Stimulated activated CD8-positive, alpha-beta memory T cell treated with anti-CD3 and anti-CD28 coated beads, Interleukin-15, amount 100 ng/mL, for 4 hours (primary cell): ENCODE measurements at places on chromosomes 7 and 10.

GRCh38 chr10:75593692-75594556, 162.5 kb downstream of the LRMDA start:
- DNase-seq: no peak

DNA sequence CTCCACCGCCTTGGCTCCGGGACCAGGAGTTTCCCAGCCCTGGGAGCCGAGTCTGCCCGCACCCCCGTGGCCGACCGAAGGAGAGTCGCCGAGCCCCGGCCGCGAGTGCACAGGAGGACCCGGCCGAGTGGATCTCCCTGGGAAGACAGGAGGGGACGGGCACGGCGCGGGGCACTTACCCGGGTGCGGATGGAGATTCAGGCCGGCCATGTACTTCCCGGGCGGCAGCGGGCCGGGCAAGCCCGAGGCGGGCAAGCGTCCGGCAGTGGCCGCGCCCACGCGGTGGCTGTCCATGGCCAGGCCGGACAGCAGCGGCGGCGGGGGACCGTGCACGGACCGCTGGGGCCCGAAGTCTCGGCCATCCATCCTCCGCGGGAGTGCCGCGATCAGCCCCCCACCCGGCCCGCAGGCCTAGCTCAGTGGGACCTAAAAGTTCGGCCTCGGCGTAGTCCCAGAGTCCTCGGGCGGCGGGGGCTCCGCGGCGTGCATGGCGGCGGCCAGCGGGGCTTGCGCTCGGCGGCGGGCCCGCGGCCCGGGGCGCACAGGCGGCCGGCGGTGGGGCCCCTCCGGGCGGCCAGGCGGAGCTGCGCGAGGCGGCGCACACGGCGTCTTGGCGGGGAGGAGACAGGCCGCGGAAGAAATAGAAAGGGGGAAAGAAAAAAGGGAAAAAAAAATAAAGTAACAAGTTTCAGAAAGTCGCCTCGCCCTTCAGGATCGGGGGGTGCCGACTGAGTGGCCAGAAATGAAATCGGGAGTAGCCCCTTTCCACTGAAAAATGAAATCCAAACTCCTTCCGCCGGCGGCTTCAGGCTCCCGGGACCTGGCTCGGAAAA, 2.5 kb downstream of the TNRC18 start:
- no peak for DNase-seq

DNA sequence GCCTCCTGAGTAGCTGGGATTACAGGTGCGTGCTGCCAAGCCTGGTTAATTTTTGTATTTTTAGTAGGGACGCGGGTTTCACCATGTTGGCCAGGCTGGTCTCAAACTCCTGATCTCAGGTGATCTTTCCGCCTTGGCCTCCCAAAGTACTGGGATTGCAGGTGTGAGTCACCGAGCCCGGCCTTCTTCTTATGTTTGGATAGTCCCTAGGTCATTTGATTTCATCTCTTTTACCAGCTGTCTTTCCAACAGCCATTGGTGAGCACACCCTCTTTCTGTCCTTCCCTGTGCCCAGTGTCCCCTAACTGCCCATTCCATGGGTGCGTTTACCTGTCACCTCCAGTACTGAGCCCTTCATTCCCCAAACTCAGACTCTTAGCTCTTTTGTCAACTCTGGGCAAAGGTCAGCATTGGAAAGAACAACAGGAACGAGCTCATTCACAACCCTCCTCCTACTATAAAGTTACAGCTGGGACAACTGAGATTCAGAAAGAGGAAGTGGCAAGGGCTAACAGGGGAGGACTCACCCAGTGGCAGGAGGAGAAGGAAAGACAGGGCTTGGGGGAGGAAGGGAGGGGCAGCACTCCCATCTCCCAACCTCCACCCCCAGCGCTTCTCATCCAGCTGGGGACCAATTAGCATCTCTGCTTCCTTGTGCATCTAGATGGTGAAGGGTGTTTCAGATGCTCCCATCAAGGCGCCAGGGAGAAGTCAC, 5.6 kb downstream of the SSC4D start:
- DNase-seq: no peak

DNA sequence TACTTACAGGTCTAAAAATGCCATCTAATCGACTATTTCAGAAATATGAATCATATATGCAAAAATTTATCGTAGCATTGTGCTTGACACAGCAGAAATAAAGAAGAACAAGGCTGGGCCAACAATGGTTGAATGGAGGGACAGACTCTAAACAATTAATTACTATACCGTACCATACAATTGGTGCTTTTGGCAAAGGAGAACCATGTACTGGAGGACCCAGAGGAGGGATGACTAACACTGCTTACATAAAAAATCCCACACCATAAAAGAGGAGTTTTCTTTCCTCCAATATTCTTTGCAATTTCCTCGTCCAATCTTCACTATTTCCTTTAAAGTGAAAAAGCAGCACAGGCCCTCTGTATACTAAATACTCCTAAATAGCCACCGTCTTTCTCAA, 94.1 kb downstream of the SGMS1 start:
- DNase-seq: no peak

DNA sequence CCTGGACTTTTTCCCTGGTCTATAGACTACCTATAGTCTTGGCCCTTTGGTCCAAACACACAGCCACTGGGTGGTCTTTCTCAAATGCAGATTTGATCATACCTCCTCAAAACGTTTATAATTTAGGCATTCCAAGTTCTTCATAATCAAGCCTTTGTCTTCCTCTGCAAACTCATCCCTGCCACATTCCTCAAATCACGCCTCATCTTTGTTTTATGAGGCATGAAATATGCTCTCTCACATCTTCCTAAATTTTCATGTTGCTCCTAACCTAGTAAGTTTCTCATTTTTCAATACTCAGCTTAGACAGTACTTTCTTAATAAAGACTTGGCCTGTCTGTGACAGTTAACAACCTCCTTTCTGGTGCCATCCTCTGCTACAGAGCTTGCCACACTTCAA, 10.9 kb upstream of the HERC4 start:
- DNase-seq: no peak

DNA sequence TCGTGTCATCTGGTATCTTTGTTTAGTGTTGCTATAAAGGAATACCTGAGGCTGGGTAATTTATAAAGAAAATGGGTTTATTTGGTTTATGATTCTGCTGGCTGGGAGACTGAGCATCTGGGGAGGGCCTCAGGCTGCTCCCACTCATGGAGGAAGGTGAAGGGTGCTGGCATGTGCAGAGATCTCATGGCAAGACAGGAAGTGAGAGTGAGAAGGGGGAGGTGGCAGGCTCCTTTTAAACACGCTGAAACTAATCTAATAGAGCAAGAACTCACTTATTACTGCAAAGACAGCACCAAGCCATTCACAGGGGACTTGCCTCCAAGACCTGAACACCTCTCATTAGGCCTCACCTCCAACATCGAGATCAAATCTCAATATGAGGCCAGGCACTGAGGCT, 11.3 kb downstream of the OIT3 start:
- DNase-seq: no peak

DNA sequence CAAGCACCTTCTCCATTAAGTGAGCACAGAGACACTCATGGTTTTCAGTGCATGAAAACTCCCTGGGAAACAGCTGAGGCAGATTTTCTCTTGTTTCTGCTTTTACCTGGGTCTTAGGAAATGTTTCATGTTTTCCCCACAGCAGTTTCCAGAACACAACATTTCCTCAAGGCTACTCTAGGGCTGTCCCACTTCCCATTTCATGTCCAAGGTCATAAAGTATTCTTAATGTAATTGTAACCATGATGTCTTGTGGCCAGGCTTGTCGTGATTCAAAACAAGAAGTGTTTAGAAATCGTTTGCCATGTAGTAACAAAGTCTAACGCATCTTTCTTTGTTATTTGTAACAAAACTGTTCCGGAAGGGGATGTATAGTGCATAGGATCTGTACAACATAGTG, 83.8 kb upstream of the NRP1 start:
- DNase-seq: no peak

DNA sequence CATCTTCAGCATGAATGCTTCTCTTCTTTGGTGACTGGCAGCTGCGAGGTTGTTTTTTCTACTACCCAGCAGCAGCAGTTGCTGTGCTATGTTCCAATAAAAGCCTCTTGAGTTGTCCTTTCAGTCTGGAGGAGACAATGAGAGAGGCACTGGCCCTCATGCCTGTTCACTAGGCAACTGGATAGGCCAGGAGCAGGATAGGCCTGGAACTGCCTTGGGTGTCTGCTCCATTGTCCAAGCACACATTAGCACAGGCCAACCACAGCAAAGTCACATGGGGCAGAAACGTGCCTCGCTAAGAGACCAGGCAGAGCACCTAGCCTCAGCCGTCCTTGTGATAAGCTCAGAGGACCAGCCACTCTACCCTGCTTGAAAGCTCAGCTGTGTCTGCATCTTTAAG, 76.9 kb upstream of the PDCD4 start:
- no peak for DNase-seq

DNA sequence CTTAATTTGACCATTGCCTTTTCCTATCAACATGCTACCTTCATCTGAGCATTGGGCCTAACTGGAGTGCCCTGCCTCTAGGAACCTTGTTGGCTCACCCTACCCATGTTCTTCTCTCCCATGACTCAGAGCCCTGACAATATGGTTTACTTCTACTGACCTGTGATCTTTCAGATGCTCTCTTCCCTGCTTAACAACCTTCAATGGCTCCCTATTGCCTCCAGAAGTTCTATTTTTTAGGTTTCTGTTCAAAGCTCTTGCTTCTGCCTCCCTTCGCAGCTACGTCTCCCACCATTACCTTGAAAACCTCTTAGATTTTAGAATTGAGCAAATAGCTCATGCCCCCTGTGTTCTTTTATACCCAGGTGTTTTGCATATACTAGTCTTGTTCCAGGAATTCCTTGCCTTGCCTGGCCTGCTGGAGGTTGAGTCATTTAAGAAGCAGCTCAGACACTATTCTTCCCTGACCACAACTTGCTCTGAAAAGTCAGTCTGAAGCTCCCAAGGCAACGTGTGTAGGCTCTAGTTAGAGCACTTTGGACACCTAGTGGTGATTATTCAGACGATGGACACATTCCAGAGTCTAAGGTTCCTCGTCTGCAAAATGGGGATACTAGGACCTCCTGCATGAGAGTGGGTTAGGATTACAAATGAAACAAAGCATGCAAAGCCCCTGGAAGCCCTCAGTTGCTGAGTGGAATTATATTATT, 64.4 kb upstream of the EMX2 start:
- DNase-seq: no peak

GRCh38 chr10:24790073-24790472, 66.4 kb upstream of the ARHGAP21 start:
- DNase-seq: no peak

DNA sequence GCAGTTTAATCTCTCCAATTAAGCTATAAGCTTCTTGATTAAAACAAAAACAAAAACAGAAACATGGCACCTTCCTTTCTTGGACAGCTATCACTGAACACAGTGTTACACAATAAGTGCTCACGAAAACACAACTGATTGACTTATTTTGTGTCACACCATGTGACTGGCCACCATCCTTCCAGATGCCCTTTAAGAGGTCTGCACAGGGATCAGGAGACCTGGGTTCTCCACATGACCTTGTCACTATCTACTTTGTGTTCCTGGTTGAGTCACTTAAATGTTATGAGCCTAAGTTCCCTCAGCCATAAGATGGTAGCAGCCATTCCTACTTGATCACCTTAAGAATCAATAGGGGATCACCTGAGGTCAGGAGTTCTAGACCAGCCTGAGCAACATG, 120.1 kb downstream of the HIPK2 start:
- no peak for DNase-seq

DNA sequence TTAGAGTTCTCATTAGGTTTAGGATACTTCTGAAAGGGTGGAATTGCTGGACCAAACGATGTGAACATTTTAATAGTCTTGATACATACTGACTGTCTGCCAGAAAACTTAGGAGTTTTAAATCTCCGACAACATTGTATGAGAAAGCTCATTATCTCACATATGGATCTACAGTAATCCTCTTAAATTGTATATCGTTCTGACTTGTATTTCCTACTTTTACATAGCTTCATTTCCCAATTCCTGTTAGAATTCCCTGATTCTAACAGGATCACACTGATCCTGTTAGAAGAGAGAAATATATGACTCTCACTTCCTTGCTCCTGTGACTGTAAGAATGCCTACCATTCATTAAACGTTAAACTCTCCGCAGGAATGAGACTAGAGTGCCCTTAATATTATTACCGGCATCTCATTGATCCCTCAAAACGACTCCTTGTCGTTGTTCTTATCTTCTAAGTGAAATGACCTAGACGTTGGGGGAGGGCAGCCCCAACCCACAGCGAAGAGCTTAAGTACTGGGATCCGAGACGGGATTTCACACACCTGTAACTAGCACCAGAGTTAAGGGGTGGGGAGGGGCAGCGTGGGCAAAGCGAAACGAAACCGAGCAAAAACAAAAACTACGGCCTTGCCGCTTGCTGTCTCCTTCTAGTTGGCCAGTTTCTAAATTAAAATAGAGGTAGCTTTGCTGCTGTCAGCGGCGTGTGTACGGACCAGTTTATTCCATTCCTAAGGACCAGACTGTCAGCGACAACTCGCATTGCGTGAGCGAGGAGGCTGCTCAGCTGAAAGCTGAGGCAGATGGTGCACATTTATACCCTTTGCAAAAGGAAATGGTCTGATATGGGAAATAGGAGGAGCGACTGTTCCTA, 678 bp upstream of the TMEM106B start:
- DNase-seq: no peak

GRCh38 chr7:47956220-47956619, 8.0 kb upstream of the PKD1L1 start:
- DNase-seq: no peak

GRCh38 chr10:69217119-69217754, 2.9 kb upstream of the HKDC1 start:
- no peak for DNase-seq

DNA sequence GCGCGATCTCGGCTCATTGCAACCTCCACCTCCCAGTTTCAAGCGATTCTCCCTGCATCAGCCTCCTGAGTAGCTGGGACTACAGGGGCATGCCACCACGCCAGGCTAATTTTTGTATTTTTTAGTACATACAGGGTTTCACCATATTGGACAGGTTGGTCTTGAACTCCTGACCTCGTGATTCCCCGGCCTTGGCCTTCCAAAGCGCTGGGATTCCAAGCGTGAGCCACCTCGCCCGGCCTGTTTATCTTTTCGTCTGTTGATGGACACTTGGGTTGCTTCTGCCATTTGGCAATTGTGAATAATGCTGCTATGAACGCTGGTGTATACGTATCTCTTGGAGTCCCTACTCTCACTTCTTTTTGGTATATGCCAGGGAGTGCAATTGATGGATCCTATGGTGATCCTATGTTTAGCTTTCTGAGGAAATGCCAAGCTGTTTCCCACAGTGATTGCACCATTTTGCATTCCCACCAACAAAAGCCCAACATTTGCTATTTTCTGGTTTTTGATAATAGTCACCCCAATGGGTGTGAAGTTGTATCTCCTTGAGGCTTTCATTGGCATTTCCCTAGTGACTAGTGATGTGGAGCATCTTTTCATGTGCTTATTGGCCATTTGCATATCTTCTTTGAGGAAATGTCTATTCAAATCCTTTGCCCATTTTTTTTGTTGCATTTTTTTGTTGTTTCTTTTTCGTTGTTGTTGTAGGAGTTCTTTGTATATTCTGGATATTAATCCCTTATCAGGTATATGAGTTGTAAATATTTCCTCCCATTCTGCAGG, 3.5 kb downstream of the ANTXRL start:
- DNase-seq: no peak
